CD8-positive, alpha-beta memory T cell (primary cell): ENCODE measurements at places on chromosomes 4 and X. TPM values are rescaled to one million over a fixed set of nuclear protein-coding genes. Genes with fewer than 3 reads are reported as not detected.

HSFX2 gene
- total RNA-seq, result 0.57 TPM

NAA11 gene
- not detected for total RNA-seq

DAPP1 gene
- total RNA-seq, result 20.9 TPM

FAM114A1 gene
- total RNA-seq, result not detected

PLP2 gene
- total RNA-seq, result 98.1 TPM

OTUD6A gene
- not detected for total RNA-seq

KLHL4 gene
- 0.28 TPM for total RNA-seq

DNA sequence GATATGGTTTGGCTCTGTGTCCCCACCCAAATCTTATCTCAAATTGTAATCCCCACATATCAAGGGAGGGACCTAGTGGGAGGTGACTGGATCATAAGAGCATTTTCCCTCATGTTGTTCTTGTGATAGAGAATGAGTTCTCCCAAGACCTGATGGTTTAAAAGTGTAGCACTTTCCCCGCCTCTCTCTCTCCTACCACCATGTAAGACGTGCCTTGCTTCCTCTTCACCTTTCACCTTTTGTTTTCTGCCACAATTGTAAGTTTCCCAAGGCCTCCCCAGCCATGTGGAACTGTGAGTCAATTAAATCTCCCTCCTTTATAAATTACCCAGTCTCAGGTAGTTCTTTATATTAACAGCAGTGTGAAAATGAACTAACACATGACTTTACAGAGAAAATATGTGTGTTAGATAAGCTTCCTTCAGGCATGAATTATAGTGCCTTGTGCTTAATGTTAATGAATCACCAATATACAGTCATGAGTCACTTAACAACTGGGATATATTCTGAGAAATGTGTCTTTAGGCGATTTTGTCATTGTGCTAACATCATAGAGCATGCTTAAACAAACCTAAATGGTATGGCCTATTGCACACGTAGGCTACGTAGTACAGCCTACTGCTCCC, 37.9 kb downstream of the PDGFC start:
- no peaks in the 10 kb centered on the region for H3K4me1 ChIP-seq
- DNase-seq, result no peak
- H3K27ac ChIP-seq, result no peak overlapping the region
- no peaks in the 10 kb centered on the region for H3K27me3 ChIP-seq
- no peaks in the 10 kb centered on the region for H3K36me3 ChIP-seq

DNA sequence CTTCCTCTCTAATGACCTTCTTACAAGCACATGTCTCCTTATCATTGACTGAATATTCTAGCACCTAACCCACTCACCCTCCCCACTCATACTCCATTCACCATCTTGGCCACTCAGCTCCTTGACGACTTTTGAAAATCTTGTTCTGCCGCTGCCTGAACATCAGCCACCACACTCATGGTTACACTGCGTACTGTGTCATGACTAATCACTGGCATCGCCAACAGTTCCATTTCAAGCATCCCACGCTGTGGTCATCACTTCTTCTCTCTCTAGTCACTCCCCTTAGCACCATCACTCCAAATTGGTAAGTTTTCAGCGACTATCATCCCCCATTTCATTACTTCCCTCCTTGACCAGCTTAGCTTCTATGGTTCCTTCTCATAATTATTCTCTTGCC, 352.8 kb downstream of the MAPK10 start:
- H3K4me1 ChIP-seq, result no peaks in the 10 kb centered on the region
- DNase-seq, result no peak
- H3K27ac ChIP-seq, result no peak overlapping the region
- no peaks in the 10 kb centered on the region for H3K27me3 ChIP-seq

- H3K4me1 ChIP-seq, result no peaks in the 10 kb centered on the region
- H3K36me3 ChIP-seq, result no peaks in the 10 kb centered on the region
- no peak for DNase-seq
These were observed 1.8 kb downstream of the DKK2 start for GRCh38 chr4:107034091-107034995.

XPNPEP2 gene
- 0.28 TPM for total RNA-seq

DNA sequence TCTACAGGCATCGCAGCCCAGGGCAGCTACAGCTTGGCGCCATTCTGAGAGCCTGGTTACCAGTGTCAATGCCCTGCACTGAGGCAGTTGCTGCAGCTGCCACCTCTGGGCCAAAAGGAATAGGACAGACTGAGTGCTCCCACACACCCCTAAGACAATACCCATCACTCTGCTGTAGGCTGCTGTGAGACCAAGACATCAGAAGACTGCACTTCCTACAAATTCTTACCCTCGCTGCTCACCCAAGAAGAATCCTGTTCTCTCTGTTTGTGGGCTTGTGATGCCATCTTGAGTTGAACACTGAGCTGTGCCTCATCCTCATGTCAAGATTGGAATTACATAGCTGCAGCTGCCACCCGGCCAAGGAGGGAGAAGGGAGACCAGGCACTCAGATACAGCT, 1847.0 kb upstream of the PCDH10 start:
- H3K4me1 ChIP-seq, result no peaks in the 10 kb centered on the region
- no peaks in the 10 kb centered on the region for H3K36me3 ChIP-seq
- no peak overlapping the region for H3K4me3 ChIP-seq
- no peaks in the 10 kb centered on the region for H3K27me3 ChIP-seq
- DNase-seq, result no peak

FREM3 gene
- not detected for total RNA-seq

HTN3 gene
- not detected for total RNA-seq

DNA sequence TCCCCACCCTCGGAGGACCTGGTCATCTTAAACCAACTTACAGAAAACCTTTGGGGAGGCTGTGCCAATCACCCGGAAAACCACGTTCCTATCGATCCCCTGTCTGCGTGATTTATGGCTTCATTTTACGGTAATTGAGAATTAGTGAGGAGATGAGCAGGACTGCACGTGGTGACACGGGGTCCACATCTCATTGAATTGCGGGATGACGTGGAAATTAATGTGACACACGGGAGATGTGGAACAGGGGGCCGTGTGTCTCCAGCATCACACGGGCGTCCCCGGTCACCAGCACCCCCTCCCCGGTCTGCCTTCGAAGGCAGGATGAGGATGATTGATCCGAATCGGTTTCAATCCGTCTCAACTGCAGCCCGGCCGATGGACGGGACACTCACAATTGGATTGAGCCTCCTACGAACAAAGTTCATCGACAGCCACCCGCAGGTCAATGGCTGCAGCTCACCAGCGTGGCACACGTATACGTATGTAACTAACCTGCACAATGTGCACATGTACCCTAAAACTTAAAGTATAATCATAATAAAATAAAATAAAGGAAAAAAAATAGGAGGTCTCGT, 160.3 kb downstream of the SHOX start:
- H3K4me1 ChIP-seq, result no peaks in the 10 kb centered on the region
- H3K27me3 ChIP-seq, result no peaks in the 10 kb centered on the region
- H3K36me3 ChIP-seq, result no peaks in the 10 kb centered on the region
